ENCODE measurements at places on chromosomes 11 and 22.

DNA sequence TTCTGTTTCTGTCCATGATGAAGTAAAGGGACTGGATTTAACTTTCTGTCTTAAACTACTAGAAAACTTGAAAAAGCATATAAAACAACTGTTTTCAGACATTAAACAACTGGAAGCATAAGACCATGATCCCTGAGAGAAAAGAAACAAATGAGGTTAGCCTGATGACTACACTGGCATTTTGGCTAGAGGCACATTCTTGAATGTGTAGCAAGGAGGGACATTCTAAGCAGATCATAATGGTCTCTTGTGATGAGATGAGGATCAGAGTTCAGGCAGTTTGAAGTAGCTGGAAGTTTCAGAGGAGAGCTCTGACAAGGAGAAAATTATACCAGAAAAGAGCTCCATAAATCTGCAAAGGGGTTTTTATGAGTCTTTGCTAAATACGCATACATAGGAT, 75.4 kb downstream of the AASDHPPT start:
- no peak for DNase-seq

DNA sequence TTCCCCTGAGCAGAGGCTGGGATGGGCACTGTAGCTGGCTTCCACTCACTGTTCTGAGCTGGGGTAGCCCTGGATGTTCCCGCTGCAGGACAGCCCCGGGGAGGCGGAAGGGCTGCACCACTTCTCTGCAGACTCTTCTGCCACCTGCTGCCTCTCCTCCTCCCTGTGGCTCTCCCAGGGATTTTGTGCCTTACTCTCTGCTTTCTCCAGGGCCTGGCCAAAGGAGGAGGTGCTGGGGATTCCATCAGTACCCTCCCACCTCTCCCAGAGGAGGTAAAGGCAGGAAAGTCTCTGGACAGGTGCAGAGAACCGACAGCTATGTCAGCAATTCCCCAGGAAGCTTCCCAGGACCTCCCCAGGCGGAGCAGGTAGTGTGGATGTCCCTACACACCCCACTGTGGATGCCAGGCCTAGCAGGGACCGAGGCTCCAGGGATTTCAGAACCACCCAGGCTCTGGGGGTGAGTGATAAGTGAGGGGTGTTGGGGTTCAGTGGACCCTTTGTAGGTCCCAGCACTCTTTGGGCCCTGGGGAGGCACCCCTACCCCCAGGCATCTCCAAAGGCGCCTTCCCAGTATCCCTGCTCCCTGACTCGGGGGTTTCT, 11.3 kb downstream of the DUSP8 start:
- DNase-seq: no peak

- no peak for DNase-seq
These were observed 327.5 kb downstream of the TBC1D22A start for GRCh38 chr22:47089796-47090460.

DNA sequence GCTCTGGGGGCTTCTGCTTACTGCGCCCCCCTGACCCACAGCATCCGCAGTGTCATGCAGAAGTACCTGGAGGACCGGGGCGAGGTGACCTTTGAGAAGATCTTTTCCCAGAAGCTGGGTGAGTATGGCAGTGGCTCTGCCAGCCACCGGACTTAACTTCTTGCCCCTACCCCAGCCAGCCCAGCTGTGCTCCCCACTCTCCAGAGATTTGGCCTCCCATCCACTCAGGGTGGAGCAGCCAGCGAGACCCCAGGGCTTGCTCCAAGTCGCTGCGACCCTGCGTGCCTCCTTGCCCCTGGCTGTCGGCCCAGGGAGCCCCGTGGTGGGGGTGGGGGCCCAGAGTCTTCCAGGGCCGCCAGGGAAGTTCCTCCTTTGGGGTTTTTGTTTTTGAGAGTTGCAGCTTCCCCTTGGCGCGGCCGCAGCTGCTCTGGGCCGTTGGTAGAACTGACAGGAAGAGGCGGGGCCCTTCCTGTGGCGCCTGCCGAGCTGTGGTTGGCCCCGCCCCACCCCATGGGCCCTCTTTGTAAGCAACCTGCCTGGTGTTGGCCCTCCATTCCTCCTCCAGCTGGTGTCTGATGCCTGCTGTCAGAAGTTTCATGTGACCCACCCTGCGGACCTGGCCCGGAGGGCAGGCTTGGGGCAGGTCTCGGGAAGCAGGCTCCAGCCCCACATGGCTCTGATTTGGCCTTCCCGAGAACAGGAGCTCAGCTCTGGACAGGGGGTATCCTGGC, 11.1 kb downstream of the GRK2 start:
- DNase-seq: peak; percentile 91

DNA sequence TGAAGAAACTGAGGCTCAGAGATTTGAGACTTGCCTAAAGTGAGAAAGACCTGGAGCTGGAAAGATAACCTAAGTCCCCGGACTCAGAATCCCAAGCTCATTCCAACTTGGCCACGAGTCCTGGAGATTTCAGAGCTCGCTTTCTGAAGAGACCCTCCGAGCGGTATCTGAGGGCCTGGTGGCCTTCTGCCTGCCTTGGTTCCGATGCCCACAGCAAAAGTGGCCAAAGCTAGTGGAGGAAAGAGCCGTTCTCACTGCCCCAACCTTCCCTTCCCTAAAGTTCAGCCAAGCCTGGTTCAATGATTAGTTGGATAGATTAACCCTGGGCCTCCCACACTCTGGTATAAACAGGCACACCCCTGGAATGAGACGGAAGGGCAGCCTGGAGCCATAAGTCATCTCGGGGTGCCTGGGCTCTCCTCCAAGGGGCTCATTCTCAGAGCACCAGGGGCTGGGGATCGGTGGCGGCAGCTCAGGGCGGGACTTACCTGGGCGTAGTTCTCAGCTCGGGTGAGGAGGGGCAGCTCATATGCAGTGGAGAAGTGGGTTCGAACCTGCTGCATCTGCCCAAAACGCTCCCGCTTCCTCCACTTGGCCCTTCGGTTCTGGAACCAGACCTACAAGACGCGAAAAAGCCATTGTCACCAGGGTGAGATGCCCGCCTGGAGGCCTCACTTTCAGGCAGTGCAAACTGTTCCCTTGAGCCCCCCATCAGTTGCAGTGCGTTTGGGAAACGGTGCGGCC, 42.8 kb downstream of the ALX4 start:
- no peak for DNase-seq

GRCh38 chr22:29621761-29622526, 18.5 kb downstream of the NF2 start:
- no peak for DNase-seq

DNA sequence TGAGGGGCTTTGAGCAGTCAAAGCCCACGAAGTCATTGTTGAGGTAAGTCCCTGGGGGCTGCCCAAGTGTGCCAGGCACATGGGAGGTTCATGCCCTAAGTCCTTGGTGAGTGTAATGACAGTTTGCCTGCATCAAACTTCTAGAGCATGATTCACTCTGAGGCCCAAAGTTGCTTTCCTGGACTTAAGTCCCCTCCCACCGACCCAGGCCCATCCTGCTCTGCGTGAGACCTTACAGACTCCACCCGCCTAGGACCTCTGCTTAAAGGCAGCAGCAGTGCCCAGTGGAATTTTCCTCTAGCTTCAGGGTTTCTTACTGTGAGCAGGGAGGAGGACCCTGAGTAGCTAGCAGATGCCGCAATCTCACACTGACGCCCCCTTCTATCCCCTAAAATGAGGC, 5.7 kb upstream of the PVALB start:
- DNase-seq: no peak

DNA sequence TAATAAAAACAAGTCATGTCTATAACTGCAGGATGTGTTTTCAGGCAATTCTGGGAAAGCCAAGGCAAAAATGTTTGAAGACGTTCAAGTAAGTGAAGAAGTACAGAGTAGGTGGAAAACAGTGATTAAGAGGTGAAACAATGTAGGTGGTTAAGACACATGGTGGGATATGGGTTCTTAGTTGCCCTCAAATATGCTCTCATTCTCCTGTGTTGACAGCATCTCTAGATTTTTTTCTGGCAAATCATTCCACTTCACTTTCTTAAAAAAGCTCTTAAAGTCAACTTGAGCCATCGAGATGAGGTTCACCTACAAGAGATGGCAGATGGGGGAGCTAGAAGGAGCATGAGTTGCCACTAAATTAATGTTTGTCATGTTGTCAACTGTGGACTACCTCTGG, 1041.0 kb upstream of the CNTN5 start:
- DNase-seq: no peak

GRCh38 chr11:69287968-69288882, 5.7 kb upstream of the MYEOV start:
- DNase-seq: no peak

Measured in inflammatory macrophage treated with lipopolysaccharide for 1 hour (primary cell).